ENCODE measurements at places on chromosomes 2 and 18. TPM values are rescaled to one million over a fixed set of nuclear protein-coding genes. Genes with fewer than 3 reads are reported as not detected.

The CNOT9 gene
- 38.1 TPM for polyA plus RNA-seq

The GAREM1 gene
- 4.4 TPM for polyA plus RNA-seq

The MATN3 gene
- polyA plus RNA-seq: 2.0 TPM

The LAMA3 gene
- 1.8 TPM for polyA plus RNA-seq

The HOXD3 gene
- polyA plus RNA-seq: 1.2 TPM

The SCN2A gene
- 3.2 TPM for polyA plus RNA-seq

The SATB2 gene
- 7.2 TPM for polyA plus RNA-seq

The C2orf78 gene
- not detected for polyA plus RNA-seq

The TDRD15 gene
- not detected for polyA plus RNA-seq

The ACVR1 gene
- polyA plus RNA-seq: 14.2 TPM
